NK-92 treated with Interleukin-12 subunit alpha and Interleukin-12 subunit beta, amount 100 ng/mL, for 24 hours (cell line): ENCODE measurements at places on chromosomes 12 and 14.

- no peak for DNase-seq
These were observed 1.2 kb downstream of the SPPL3 start for GRCh38 chr12:120902846-120903411.

DNA sequence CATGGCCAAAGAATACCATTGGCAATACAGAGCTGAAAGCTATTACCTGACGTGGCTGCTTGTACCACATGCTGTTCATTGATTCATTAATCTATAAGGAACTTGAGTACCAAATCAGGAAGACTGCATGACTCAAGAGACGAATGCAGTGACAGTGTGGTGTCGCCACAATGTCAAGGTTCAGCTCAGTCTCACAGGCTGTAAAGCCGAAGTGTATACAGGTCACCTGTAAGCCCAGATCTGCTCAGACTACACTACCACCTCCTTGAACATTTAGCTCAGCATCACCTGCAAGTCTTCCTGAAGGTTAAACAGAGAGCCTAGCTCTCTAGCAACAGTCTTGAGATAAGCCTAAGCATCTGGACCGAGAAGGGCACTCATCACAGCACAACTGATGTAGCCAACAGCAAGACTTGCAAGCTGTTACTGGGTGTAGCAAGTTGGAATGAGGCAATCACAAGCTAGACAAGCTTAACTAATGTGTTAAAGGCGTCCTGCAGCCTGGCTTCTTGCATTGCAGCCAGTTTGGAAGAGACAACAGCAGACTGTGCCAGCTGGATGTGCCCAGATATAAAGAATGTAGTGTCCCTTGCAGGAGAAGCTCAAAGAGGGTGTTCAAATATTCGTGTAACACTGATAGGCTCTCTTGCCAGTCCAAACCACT is 21.0 kb downstream of the TMTC1 start:
- DNase-seq, result no peak

- DNase-seq, result no peak
These were observed 31.1 kb downstream of the CCDC198 start for GRCh38 chr14:57462551-57462950.

DNA sequence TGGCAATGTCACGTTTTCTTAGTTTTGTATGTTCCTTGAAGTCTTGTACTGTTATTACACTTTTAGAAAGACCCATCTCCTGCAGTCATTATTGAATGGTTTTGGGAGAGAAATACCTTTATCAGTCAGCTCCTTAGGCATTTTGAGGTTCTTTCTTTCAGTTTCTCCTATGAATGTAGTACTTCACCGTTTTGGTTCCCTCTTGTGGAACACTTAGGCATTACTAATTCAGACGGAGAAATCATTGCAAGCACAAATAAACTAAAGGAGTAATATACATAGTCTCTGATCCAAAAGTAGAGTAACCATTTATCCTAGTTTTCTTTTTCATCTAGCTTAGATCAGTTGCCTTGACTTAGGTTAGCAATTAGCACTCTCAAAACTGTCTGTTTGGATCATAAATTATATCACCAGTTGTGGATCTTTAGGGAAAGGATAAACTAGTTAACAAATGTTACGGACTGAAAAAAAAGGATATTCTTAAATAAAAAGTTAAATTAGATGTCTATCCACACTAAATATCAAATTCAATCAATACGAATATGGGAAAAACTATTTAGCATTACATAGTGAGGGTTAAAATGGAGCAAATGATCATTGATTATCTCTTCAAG is 1538.3 kb upstream of the SEL1L start:
- DNase-seq, result no peak

- DNase-seq, result no peak
These were observed 74.6 kb downstream of the MED13L start for GRCh38 chr12:116202940-116203339.

DNA sequence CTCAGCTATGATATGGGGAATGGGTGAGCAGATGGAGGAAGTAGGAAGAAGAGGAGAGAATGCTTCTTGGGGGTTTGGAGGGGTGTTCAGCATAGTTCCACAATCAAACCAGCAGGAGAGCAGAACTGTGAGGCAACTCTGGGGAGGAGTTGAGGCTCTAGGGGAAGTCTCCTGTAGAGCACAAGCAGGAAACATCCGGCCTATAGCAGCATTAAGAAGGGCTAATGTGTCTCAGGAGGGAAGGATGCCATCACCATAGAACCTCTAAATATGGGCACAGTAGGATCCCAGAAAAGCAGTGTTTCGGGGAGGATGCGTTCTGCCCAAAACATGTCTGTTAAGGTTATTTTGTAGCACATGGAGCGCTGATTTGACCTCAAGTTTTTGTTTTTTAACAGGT is 8.4 kb upstream of the SALL2 start:
- DNase-seq, result no peak

- DNase-seq, result no peak
These were observed 106.1 kb upstream of the ANO4 start for GRCh38 chr12:100688451-100688864.

- no peak for DNase-seq
These were observed 7.5 kb upstream of the WSB2 start for GRCh38 chr12:118068445-118068844.

DNA sequence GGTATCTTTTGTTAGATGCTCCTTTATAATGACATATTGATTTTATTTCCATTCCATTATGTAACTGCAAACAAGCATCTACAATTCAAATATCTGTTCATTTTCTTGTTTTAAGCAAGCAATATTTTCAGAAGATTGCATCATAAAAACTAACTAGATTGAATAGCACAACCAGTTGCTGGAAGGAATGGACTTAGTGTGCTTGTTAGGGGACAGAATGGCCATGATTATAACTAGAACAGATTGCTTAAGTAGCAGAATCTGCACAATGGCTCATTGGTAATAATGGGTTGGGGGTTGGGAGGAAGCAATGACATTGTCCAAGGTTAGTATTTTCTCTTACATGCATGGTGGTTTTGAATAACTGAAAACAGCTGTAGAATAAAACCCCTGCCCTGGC is 939.5 kb downstream of the SLC16A7 start:
- no peak for DNase-seq

GRCh38 chr14:53925201-53925766 is 31.3 kb downstream of the BMP4 start:
- DNase-seq, result no peak

DNA sequence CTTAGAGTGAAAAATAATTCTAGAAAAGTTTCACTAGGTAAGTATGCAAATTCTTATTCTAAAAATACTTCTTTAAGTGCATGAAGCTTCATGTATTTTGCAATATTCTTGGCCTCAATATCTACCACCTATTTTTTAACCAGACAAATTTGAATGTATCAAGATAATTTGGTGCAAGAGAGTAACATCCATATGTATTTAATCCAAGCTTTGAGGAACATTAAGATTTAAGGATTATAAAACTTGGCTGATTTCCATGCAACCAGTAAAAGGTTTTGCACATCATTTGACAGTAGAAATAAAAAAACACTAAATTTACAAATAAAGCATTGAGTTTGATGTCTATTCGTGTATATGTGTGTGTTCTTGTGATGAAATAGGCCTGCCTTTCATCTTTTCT is 7.7 kb downstream of the LUM start:
- no peak for DNase-seq
